LHCN-M2 (cell line): ENCODE measurements at places on chromosomes 6 and 20. TPM values are rescaled to one million over a fixed set of nuclear protein-coding genes. Genes with fewer than 3 reads are reported as not detected.

Gene LTB
- total RNA-seq: not detected in 2 replicates

GRCh38 chr6:71558974-71559373 lies 270.4 kb downstream of the OGFRL1 start:
- no peak for DNase-seq

- DNase-seq: no peak
These were observed 107.5 kb downstream of the TAF4 start for GRCh38 chr20:61957961-61958715.

Gene SYNE1
- 47.6 and 55.1 TPM in 2 replicates for total RNA-seq

DNA sequence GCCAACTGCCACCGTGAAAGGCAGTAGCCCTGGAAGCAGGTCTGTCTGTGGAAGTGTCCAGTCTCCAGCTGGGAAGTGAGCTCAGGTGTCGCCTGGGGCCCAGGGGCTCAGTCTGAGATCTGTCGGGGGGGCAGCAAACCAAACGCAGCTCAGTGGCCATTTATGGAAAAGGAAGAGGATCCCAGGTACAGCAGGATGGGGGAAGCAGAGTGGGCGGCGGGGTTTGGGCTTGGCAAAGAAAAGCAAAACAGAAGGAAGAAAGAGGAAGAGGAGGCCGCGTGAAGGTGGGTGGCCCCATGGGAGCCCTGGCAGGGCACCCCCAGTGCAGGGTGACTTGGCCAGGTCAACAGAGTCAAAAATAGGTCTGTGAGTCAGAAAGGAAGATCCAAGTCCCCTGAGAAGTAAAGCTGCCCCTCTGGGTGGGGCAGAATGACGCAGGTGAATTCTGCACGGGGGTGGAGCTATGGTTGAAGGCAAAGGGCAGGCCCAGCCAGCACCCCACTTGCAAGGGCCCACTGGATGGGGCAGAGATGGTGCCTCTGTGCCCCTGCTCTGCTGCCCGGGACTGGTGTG lies 5.3 kb downstream of the PXDC1 start:
- no peak for DNase-seq

DNA sequence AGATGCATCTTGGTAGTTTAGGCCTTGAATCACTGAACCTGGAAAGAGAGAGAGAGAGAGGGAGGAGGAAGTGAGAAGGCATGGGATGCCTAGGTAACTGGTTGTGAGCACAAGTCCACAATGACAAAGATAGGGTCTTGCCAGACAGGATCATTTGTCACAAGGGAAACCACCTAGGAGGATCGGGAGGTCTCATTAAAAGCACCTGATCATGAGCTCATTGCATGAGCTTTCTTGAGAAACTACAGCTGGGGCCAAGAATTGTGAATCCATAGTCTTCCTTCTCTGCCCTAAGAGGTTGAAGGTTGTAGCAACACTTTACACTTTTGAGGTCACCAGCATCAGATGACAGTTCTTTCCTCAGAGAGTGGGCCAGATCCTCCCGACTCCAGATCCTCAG lies 195.7 kb downstream of the CD83 start:
- no peak for DNase-seq

DNA sequence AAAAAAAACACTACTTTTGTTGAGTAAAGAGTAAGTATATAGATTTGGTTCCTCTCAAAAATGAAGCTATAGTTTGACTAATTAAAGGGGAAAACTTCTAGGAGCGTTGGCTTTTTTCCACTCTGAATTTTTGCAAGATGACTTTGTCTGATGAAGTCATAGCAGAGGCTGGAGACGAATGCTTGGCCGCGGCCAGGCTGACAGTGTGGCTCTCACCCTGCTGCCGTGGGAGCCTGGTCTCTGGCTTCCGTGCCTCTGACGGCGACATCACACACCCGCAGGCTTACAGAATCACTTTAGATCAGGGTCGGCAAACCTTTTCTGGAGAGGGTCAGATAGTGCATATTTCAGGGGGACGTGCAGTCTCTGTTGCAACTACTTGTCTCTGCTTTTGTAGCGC lies 145.0 kb downstream of the PHACTR3 start:
- peak; percentile 0 for DNase-seq

DNA sequence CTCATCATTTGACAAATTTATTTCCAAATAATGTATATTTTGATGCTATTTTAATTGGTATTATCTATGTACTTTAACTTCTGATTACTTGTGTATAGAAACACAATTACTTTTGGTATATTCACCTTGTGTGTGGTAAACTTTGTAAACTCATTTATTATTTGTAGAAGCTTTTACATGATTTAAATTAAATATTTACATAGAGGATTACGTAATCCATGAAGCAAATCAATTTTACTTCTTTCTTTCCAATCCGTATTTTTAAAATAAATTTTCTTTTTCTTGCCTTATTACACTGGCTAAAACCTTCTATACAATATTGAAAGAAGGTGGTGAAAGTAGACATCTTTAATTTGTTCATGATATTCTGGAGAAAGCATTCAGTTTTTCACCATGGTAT lies 540.2 kb downstream of the MMUT start:
- DNase-seq: no peak
